ENCODE measurements at places on chromosomes 2 and 18.
A peak's percentile ranks its signal among the peaks of the same experiment; 100 is the strongest.

DNA sequence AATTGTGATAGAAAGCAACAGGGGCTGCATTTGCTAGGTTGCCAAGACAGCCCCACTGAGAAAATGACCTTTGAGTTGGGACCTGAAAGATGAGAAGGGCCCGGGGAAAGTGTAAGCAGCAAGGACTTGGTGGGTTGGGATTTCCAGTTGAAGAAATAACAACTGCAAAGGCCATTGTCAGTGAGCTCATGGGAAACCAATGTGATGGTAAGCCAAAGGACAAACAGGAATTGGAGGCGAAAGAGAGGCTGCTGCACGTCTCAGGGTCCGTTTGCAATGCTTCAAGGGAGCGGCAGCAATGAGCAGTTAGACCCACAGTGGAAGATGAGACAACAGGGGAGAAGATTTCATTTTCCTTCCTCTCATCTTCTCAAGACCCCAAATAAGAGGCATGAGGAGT is 51.5 kb upstream of the RGPD4 start:
- DNase-seq = no peak

DNA sequence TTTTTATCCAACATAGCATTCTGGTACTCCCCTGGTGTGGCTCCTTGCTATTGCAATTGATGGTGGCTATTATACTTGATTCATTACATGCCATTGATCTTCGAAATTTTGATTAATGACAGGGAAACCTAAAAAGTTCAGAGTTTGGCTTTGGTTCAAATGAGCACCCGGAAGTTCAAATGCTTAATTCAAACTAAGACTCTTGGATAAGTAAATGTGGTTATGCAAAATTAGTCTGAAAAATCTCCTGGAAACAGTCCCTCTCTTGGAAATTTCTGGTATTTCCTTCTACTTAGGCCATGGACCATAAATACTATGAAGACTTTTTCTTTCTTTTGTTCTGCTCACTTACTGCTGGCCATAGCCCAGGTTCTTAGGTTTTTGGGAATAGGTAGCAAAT is 65.3 kb upstream of the SMIM21 start:
- no peak for DNase-seq

DNA sequence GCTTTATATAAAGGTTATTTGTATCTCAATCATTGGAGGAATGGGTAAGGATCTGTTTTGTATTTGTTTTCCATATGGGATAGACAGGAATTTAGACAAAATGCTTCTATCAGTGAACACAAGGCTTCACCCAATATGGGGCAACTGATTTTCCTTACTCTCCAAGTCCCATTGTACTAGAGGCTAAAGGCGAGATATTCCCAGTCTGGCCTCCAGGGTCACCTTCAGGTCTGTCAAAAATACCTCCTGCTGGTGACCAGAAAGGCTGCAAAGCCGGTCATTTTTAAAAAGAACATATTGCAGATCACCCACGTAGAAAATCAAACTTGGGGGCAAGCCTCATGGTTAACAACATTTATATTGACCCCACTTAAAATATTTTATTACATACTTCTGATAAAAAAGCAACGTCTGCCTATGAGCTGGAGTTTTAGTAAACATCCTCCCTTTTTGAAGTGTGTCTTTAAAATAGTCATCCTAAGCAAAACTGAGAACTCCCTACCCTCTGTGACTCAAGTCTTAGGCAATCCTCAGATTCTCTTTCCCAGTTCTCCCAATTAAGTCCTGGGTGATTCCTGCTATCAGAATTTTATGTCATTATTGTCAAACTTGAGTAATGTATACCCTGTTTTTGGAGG is 276.6 kb downstream of the MREG start:
- DNase-seq = no peak

- DNase-seq = no peak
These were observed 130.3 kb downstream of the TMEFF2 start for GRCh38 chr2:192064459-192064858.

DNA sequence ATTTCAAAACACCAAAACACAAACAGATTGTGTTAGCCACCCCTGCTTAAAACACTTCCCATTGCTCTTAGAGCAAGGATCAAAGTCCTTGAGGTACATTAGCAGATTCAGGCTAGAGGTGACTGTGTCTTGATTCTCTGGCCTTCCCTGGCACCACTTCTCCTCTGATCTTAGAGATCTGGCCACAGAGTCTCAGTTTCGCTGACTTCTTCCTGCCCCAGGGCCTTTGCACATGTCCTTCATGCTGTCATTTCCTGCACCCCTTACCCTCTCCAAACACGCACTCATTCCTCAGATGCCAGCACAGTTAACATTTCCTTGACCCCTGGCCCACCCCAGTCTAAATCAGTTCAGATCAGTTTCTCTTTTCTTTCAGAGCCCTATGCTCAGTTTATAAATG is 16.9 kb downstream of the CXCR4 start:
- no peak for DNase-seq

GRCh38 chr2:161370981-161371380 is 45.1 kb upstream of the TBR1 start:
- no peak for DNase-seq

DNA sequence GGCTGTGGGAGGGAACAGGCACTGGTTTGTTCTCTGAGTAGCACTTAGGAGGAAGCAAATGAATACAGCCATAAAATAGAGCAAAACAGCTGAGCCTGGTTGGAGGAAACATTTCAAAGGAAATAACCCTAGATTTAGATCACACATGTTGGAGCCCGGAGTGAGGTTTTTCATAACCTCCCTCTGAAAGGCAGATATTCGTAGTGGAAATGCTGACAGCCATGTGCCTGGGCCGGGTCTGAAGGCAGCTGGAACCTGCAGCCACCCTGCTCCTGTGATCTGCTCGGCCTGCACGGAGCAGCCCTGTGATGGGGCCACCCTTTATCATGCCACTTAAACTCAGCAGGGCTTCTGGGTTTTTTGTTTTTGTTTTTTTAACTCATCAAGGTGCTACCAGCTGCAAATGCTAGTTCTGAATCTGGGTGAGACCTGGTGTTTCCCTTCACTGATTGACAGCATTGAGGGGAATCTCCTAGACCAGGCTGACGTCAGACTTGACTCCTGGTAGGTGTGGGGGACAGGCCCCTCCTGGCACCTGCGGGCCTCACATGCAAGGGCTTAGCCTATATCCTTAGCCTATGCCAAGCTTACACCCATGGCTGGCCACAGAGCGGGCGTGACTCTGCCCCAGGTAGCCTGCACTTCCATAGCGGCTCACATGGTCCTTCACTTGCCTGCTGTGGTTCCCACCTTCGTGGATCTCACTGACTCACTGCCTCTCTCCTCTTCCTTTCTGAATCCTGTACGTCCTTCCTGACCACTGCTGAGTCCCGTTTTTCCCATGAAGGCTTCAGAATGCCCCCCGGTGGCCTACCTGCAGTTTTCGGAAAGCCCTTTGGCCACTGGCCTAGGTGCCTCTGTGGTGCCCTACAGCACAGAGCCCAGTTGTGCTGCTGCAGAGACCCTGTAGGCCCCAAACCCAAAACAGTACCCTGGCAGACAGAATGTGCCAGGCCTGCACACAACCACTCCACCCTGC is 217.3 kb downstream of the SEPTIN10 start:
- DNase-seq = no peak

DNA sequence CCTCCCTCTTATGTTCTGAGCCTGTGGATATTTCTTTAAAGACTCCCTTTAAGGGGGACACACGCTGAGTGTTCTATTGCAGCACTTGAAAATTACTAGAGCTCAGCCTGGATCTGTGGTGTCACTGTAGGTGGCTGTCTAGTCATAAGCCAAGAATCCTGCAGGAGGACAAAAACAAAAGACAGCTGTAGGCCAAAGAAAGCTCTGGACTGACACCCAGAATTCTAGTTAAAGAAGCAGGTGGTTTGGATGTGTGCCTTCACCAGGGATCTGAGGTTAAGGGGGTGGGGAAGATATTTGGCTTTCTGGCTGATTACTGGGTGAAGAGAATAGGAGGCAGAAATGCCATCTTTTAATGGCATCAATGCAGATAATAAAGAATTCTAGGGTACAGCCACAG is 842.5 kb upstream of the NXPH2 start:
- no peak for DNase-seq

- DNase-seq = no peak
These were observed 131.3 kb downstream of the COL6A3 start for GRCh38 chr2:237282568-237283128.

- no peak for DNase-seq
These were observed 58.9 kb upstream of the CTNNA2 start for GRCh38 chr2:79453918-79454317.

- DNase-seq = no peak
These were observed 18.9 kb downstream of the TTR start for GRCh38 chr18:31610286-31611205.

DNA sequence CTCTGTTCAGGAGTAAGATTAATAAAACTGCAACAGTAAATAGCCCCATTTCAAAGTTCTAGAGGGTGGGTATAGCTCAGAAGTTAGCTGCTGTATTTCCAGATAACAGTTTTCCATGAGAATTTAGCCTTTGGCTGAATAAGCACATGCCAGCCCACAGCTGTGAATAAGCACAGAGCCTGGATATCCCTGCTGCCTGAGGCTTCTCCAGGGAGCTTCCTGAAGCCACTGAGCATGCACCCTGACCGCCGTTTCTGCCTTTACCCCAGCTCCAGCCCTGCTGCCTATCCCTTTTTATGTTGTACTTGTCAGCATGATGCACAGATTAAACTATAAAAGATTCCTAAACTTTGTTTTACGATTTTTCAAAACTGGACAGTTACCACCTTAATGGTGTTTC is 85.3 kb downstream of the FEZ2 start:
- DNase-seq = no peak

DNA sequence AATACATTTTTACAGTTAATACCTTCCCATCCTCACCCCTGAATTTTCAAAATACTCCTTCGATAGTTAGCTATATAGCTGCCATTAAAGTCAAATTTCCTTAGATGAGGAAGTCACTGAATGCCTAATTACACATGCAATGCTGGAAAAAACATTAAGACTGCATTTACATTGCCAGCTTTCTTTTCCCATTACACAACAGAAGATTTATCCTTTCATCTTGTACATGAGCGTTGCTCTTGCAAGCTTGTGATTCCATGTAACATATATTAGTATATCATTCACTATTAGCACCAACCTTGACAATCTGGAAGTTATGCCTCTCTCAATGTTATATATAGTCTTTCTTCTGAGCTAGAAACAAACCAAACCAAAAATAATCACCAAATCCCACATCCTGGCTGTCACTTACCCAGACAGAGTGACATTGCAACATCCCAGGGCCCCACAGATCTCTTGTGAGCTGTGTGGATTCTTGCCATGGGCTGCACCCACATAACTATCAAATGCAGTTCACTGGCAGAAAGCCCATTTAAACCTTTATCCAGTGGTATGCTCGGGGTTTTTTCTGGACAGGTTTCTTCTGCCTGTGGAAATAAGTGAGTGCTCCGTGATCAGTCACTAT is 79.2 kb upstream of the PAPOLG start:
- DNase-seq = no peak

- no peak for DNase-seq
These were observed 106.8 kb downstream of the RTP5 start for GRCh38 chr2:241976296-241976695.

DNA sequence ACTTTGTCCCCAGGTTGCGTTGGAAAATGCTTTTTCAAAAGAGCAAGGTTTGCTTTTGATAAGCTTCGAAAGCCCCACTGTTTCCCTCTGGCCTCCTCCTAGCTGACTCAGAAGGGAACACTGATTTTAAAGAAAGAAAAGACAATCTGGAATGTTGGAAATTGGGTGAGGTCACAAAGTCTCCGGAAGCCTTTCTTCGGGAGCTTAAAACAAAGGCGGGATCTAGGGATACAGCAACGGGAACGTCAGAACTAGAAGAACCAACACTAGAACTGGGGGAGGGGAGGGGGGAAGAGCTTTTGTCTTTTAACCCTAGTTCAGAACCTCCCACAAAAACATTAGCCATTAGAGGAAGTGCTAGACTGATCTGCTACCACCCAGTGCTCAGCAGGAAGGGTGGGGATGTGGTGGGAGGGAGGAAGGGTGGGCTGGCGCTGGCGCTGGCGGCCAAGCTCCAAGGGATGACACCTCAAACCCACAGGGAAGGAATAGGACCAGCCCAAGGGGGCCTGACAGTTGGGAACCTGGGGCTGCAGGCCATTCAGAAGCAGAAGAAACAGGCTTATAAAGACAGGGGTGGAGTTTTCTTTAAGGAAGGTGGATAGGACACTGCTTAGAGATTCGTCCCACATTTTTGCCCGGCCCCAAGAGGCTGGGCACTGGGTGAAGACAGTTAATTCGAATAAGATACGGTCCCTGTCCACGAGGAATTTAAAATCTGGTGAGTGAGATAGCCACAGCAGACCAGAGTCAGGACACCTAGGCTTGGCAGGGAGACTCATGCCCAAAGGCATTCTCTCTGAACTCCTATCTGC is 1.7 kb downstream of the TMSB10 start:
- peak; percentile 62 for DNase-seq

GRCh38 chr18:9724797-9725585 is 16.9 kb downstream of the RAB31 start:
- no peak for DNase-seq

DNA sequence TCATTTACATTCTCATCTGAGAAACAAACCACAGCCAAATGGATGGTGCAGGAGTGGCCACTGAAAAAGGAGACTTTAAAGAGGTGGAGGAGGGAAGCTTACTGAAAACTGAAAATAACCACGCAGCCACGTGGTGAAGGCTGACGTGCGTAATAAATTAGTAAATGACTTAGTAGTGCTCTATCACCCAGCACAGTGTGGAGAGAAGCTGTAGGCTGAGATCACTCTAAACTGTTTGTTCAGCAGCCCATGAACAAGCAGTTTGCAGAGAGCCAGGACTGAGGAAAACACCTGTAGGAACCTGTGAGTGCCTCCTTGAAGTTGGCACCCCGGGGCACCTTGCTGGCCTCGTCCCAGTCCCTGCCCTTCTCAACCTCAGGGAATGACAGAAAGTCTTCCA is 193.0 kb downstream of the TXNL1 start:
- DNase-seq = no peak

GRCh38 chr2:73999881-74000597 is 15.3 kb downstream of the TET3 start:
- DNase-seq = no peak

Data from GM12892 (cell line).